HTR-8/SVneo (cell line): ENCODE measurements at places on chromosomes 11 and 22.

GRCh38 chr11:75188671-75189070, 37.8 kb downstream of the SLCO2B1 start:
- DNase-seq = no peak

- DNase-seq = no peak
Measured at GRCh38 chr11:61309739-61310138, 14.6 kb upstream of the VWCE start.

GRCh38 chr11:23767576-23767975, 729.3 kb upstream of the LUZP2 start:
- no peak for DNase-seq

- no peak for DNase-seq
Measured at GRCh38 chr11:69865707-69866106, 46.5 kb upstream of the FGF3 start.

GRCh38 chr22:33747029-33747428, 173.2 kb downstream of the LARGE1 start:
- no peak for DNase-seq
